ENCODE measurements at places on chromosomes 12 and 14.

GRCh38 chr12:70154087-70154638 is 89.1 kb upstream of the CNOT2 start:
- no peak for DNase-seq

DNA sequence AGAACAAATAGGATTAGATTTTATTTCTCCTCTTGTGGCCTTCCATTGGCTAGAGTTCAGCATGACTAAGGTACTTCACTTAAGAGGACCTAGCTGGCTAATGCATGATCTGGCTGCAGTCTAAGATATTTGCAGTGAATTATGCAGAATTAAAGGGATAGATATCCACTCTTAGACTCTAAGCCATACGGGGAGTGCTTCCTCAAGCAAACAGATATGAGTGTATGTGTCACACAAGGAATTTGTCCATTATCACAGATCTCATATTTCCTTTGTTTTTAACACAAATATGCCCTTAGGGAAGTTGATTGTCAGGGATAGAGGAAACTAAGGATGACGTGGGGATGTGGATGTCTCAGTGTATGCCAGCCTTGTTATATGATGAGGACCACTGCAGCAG is 88.1 kb upstream of the DHRS4 start:
- DNase-seq = no peak

DNA sequence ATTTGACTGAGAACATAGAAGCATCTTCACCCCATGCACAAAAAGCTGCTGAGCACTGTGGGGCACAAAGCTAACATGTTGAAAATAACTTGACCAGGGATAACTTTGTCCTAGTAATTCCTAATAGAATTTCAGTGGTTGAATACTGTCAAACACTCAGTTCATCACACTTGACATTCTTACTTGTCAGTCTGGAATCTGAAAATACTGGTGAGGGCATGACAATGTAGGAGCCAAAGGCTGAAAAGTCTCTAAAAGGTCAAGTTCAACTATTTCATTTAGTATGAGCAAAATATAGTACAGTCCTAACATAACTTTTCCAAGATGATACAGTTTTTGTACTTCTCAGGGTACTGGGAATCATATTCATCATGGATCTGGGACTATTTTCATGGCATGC is 504.4 kb upstream of the LMO3 start:
- no peak for DNase-seq

DNA sequence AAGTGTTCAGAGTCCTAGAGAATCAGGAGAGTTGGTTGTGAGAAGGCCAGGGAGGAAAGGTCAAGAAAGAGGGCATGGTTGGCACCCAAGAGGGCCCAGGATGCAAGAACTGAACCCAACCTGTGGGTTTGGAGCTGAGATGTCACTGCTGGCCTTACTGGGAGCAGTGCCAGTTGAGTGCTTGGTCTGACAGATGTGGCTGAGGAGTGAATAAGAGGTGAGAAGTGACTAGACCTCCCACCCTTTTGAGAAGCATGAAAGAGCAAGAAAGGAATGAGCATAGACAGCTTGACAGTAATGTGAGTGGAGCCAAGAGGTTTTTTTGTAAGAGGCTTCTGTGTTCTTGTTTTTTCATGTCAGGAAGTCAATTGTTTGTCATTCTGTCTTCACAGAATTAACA is 95.3 kb downstream of the FGD4 start:
- no peak for DNase-seq

GRCh38 chr12:42360747-42361403 is 34.9 kb downstream of the PPHLN1 start:
- DNase-seq = no peak

- no peak for DNase-seq
Observed at GRCh38 chr14:103190741-103191140, 67.5 kb downstream of the TNFAIP2 start.

DNA sequence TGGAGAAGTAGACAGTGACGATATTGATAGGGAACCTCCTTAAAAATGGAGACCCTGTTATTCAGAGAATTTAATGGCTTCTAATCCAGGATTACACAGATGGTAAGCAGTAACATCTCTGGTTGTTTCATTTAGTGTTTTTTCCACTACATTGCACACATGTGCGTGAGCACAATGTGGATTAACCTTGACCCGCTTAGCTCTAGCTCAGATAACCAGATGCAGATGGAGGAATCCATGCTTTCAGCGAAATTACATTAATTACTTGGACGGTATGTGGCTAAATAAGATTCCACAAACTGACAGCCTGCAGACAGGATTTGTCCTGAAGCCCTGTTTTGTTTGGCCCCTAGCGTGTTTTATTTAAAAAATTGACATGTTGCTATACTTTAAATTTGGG is 378.4 kb downstream of the CCDC91 start:
- no peak for DNase-seq

GRCh38 chr14:54001189-54001878 is 44.7 kb upstream of the BMP4 start:
- no peak for DNase-seq

GRCh38 chr14:89430391-89431236 is 13.6 kb upstream of the FOXN3 start:
- peak; percentile 60 for DNase-seq

DNA sequence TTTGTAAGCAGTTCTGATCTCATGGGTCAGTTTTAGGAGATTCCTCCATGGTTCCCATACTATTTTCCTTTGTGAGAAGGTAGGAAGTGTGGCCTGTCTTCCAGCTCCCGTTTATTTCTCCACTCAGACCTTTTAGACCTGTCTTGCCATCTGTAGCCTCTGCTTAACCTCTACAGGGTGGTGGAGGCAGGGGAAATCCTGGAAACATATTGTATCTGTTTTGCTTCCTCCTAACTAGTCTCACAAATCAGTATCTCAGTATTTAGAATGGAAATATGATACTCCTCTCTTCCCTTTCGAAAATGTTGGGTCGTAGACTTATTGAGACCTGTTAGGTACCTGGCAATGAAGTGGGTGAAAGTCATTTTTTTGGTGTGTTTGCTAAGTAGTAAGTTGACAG is 399.4 kb upstream of the RGS6 start:
- DNase-seq = no peak

GRCh38 chr12:117363056-117363662 is 1.7 kb upstream of the NOS1 start:
- no peak for DNase-seq

GRCh38 chr12:105214148-105214547 is 21.8 kb downstream of the APPL2 start:
- DNase-seq = no peak

DNA sequence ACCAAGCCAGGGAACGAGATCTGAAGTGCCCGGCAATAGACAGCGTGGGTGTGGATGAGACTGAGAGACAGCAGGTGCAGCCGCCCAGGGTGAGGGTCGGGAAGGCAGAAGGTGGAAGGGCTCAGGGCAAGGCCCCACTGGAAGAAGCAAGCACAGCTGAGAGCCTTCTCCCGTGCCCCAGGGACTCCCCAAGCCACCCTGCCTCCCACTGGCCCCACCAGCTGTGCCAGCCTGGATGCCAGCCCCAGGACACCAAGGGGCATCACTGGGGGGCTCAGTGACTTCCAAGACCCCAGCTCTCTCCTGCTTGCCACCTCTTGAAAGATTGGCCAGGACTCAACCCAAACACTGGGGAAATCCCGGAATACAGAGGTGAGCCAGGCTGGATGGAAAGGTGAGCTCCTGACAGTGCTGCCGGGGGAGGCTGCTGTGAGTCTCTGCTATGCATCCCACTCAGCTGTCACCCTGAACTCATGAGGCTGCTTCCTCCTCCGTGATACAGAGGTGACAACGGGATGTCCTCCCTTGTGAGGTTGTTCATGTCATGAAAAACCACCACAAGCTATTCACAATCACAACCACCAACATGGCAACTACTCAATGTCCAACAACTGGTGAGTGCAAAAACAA is 13.8 kb downstream of the TESC start:
- no peak for DNase-seq

DNA sequence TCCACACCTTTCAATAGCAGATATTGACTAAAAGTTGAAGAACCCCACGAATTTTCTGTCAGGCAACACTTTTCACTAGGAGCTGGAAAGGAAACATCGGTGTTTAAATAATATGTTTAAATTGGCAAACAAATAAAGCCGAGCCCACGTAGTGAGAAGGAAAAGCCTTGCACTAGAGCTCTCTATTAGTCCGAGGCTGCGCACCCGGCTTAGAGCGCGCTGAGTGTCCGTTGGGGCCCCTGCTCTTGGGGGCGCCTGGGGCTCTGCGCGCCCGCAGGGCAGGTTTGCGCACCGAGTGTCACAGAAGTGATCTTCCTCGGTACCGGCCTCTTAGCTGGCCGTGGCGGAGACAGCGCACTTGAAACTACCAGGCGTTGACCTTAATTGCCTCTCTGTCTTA is 6.4 kb downstream of the TTC6 start:
- no peak for DNase-seq

DNA sequence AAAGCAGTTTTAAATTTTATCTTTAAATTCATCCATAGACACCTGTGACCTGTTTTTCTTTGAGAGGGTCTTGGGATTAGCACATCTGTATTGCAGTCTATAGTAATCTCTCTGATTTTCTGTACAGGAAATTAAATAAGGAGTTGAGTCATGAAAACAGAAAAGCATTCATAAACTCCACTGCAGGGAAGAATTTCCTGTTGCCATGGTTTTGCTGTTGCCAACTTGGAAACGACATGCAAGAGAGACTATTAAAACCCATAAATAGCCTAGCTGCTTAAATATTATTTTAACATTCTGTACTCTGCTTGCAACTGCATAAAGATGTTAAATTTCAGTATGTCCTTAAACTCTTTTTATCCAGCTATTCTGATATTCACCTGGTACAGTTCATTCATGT is 281.0 kb upstream of the RGS6 start:
- no peak for DNase-seq

DNA sequence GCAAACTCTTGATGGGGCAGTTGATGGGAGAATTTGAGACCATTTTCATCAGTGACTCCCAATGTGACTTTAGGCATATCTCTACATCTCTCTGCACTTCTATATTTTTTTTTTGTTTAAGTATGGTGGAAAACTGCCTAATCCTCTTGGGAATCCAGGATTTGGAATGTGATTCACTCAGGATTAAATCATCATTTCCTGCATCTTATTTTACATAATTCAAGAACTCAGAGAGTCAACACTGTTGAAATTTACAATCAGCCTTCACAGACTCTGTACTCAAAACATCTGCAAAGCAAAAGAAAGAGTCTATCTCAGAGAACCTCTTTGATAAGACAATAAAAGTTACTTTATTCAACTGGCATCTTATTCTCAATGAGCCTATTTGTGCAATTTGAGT is 260.7 kb upstream of the NOS1 start:
- no peak for DNase-seq

DNA sequence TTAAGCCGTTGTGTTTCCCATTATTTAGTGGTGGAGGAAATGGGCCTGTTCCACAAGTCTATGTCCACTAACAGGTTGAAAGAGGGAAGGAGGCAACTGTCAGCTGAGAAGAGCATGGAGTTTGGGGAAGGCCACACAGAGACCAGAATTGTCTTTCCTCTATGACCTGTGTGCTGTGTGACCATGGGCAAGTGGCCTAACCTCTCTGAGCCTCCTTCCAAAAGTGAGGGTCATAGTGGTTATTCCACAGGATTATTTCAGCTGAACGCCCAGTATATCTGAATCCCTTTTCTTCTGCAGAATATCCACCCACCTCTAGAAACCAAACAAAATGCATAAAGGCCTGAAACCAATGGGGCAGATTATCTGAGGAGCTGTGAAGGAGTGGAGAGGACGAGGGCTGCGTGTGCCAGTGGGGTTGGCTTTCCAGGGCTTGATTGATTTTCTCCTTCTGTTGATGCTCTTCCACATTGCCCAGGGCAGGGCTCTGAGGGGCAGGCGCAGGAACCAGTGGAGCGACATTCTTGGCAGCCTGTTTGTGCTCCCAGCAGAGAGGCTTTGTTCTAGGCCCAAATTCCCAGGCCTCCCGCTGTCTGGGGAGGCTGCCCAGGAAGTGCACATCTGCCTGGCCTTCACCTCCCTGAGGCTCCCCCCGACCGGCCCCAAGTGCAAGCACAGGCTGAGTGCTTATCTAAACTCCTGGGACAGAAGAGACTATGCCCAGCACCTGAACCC is 452.7 kb downstream of the BCL11B start:
- DNase-seq = no peak

- no peak for DNase-seq
Observed at GRCh38 chr12:117658226-117658625, 296.8 kb upstream of the NOS1 start.
